ENCODE measurements at places on chromosomes 5 and 9.

GRCh38 chr9:80076162-80076561 lies 504.4 kb downstream of the TLE4 start:
- no peak for DNase-seq

GRCh38 chr5:2011481-2012411 lies 129.0 kb upstream of the IRX4 start:
- no peak for DNase-seq

- DNase-seq = no peak
Observed at GRCh38 chr5:147616421-147616820, 106.6 kb upstream of the DPYSL3 start.

- no peak for DNase-seq
Observed at GRCh38 chr9:76082057-76082456, 191.6 kb downstream of the PCSK5 start.

DNA sequence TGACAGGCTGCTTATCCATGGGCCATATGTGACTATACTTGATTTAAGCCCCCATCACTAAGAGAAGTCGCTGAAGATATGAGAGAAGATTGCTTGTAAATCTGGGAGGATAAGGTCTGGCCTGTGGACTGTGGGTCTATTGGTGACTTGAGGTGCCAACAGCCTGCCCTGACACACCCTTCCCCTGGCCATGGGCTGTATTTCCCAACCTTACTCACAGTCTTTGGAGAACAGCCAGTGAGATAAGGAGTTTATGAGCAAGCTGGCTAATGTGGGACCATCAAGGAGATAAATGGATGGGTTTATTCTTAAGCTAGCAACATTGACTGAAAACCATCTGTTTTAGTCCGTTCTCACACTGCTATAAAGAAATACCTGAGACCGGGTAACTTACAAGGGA lies 231.3 kb downstream of the ZSWIM6 start:
- no peak for DNase-seq

- no peak for DNase-seq
Observed at GRCh38 chr9:88072831-88073375, 65.4 kb downstream of the SPATA31C2 start.

DNA sequence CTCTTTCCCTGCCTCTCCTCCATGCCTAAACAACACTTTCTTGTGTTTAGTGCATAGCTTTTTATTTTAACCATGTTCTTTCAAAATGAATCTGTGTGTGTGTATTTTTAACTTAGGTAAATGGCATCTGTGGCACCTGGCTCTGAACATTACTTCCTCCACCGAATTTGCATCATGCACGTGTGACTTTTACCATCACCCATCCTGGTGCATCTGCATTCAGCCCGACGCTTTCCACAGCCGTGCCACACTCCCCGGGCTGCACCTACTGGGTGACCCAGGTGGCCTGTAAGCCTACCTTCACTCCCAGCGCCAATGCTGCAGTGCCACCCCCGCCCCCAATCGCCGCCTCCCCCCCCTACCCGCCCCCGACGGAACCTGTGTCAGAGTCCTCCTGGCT lies 12.7 kb upstream of the FCN1 start:
- no peak for DNase-seq

- DNase-seq = no peak
Observed at GRCh38 chr9:93397661-93398373, 53.7 kb upstream of the FAM120A start.

DNA sequence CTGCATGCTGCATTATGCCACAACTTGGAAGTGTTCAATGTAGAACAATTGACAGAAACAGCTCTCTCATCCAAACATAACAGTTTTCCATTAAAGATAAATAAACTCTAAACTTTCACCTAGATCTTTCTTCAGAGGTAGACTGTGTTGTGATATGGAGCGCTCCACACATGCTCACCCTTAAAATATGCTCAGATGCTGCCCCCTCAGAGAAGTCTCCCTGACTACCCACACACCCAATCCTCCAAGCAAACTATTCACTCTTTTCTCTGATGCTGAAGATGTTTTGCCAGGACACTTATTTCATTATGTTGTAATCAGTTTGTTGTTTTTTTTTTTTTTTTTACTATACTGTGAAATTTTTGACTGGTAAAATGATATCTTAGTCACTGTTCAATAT lies 206.6 kb upstream of the RASA1 start:
- no peak for DNase-seq

DNA sequence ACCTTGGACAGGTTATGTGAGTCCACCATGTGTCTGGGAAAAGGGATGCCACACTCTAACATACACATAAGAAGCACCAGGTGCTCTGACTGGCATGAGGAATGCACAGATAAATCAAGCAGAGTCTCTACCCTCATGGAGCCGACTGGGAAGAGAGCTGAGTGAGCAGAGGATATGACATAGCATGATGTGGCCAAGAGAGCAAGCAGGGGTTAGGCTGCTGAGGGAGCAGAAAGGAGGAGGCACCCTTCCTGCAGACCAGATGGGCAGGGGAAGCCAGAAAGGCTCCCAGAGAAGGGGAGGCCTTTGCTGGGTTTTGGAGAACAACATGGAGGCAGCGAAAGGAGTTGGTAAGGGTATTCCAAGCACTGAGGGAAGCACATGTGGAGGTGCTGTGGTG lies 223.1 kb downstream of the GNA14 start:
- DNase-seq = no peak
